ENCODE measurements at places on chromosomes 1 and 21.
A peak's percentile ranks its signal among the peaks of the same experiment; 100 is the strongest.

- DNase-seq, result peak; percentile 20
These were observed 78.9 kb upstream of the MROH9 start for GRCh38 chr1:170856455-170856854.

- DNase-seq, result peak; percentile 97
These were observed 74.6 kb upstream of the PDC start for GRCh38 chr1:186535388-186536133.

- DNase-seq, result no peak
These were observed 1.3 kb upstream of the TRABD2B start for GRCh38 chr1:47998396-47998990.

DNA sequence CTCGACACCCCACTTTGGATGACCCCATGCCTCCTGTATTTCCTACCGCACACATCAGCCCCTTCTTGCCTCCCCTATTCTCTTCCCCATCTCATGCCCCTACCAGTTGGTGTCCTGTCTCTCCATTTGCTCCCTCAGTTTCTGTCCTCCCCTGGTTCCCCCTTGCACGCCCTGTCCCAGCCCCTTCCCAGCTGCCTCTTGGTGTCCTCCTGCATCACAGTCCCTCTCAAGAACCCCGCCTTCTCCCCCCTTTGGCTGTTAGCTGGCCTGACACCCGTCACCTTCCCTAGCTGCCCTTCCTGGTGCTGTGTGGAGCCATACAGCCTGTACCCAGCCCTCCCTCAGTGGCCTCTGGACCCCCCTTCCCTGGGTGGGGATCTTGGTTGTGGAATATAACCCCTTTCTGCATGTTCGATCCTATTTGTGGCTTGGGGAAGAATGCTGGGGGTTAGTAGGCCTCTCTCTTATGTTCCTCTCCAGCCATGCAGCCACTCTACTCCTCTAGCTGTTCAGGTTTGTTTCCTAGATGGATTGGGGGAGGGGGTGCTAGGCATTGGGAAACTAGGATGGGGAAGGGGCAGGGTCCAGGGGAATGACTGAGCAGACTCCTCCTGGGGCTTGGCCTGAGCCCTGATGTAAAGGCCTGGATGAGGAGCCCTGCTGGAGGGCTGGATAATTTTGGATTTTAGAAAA, 41.4 kb upstream of the NFASC start:
- no peak for DNase-seq

DNA sequence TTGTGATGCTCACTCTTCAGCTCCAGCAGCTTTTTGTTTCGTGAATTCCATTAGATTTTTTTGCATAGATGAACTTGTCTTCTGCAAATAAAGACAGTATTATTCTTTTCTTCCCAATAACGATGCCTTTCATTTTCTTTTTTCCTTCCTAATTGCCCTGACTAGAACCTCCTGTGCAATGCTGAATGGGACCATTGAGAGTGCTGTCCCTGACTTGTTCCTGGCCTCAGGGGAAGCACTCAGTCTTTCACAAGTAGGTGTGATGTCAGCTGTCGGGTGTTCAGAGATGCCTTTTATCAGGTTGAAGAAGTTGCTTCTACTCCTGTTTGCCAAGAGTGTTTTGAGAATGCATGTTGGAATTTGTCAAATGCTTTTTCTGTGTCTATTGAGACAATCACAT, 64.3 kb upstream of the ADARB1 start:
- DNase-seq, result peak; percentile 16

- DNase-seq, result no peak
These were observed 93.4 kb upstream of the CASZ1 start for GRCh38 chr1:10889650-10890353.

DNA sequence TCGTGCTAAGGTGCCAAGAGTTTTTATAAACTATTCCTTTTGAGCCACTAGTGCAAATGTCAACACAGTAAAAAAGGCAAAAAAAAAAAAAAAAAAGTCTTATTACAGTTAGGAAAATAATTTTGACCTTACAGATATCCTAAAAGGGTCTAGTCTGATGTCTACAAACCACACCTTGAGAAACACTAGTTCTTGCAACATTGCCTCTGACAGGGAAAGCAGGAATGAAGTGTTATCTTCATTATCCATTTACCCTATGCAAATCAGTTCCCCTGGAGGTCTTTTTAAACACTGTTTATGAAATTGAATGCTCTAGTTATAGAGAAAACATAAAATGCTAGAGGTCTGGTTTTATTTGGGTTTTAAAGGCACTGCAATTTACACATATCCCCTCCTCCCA, 115.2 kb upstream of the DMRTA2 start:
- no peak for DNase-seq
